ENCODE measurements at places on chromosomes 1 and 21.

DNA sequence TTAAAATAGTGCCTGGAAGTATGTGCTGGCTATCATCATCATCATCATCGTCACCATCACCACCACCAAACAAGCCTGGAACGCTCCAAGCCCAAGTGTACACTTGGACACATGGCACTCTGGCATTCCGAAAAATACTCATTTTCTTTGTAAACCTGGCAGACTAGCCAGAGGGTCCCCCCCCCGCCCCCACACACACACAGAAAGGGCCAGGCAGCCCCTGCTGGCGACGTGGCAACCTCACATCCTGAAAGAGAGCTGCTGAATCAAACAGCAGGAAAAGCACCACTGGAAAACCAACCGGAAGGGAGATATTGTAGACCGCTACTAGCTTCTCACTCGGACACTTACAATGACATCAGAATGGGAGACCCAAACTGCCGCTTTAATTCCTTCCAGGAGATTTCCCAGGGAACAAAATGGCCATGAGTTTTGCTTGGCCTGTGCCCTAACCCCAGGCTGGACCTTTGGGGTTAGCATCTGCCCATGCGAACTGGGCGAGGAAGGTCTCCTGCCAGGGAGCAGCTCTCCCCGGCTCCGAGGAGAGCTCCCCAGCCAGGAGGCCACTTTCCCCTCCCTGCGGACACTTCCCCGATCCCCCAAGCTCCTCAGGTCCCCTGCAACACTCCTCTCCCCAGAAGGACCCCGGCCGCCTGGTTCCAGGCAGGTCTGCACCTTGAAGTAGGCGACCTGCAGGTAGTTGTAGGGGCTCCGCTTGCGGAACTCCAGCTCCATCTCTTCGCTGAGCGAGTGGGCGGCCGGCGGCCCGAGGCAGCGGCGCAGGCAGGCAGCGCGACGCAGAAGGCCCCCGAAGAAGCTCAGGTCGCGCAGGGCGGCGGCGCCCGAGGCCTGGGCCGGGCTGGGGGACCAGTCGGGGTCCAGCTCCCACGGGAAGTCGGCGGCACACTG lies 742 bp downstream of the P3H1 start:
- DNase-seq, result peak; percentile 50

DNA sequence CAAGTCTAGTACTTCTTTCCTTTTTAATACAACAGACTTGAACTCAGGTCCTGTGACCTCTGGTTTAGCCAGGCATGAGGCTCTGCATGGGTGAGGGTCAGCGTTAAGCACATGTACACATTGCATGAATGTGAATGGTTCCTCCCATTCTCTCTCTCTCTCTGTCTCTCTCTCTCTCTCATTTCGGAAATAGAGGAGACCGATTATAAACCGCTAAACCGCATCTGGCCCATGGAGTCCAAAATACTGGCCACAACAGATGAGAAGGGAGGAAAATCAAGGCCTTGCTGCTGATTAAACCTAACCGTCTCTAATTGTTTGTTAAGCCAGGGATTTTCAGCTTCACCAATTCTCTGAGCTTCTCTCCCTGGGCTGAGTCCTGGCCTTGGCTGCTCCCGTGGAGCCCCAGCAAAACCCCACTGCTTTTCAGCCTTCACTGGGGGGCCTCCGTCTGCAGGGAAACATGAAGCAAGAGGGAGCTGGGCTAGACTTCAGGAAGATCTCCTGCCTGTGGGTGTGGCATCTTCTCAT lies 6.6 kb downstream of the RSPO1 start:
- no peak for DNase-seq

GRCh38 chr1:174112489-174113162 lies 46.7 kb upstream of the RABGAP1L start:
- no peak for DNase-seq

DNA sequence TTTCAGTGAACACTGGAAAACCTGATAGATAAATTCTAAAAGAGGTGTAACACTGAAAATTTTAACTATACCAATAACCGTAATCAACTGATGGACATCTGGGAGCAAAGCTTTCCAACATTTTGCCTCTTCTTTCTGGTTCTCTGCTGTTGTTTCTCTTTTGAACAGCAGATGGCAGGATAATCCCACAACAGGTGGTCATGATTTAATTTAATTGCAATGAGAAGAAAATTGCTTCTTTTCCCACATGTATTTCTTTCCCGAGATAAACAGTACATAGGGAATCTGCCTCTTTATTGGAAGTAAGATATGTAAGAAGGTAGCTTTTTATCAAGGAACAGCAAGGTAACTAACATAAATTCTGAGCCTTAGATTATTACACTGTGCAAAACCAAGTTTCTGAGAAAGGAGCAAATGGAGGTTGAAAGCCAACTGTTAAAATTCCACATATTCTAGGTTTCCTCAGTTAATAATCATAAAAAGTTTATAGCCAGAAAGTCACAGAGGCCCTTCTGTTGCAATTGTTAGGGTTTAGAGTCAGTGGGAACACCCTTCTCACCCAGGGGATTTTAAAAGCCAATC lies 72.9 kb downstream of the RPS6KA1 start:
- no peak for DNase-seq

GRCh38 chr1:177384461-177384860 lies 213.7 kb downstream of the BRINP2 start:
- DNase-seq, result no peak

GRCh38 chr1:88890791-88891317 lies 513 bp downstream of the GTF2B start:
- peak; percentile 7 for DNase-seq

DNA sequence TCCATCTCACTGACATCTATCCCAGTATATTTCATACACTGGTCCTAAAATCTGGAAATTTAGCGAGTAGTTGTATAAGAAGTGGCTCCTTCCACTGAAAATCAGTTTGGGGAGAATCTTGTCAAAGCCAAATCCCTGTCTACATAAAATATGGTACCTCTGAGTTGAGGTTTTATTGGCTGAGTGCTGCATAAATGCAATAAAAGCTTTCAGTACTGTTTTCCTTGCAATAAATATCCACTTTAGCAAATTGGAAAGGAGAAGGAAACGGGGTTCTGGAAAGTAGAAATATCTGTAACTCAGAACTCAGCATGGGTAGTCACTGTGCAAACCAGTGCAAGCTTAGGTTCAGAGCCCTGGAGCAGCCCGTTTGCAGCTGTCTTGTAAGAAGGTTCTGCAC lies 580.2 kb downstream of the SMYD3 start:
- DNase-seq, result no peak
